ENCODE measurements at places on chromosomes 2 and 18.

DNA sequence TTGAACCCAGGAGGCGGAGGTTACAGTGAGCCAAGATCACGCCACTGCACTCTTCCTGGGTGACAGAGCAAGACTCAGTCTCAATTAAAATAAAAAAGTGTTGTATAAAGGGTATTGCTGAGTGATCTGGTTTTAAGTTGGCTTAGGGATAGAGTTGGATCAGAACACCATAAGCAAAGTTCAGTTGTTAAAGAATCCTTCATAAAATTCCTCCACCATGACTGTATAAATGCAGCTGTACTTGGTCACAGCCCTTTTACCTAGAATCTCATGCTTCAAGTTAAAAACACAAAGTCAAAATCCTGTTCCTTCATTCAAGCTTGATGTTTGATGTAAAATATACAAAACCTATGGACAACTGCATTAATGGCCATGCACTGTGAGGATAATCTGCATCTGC lies 33.4 kb upstream of the PNO1 start:
- DNase-seq = no peak
- no peaks in the 10 kb centered on the region for H3K27me3 ChIP-seq
- H3K36me3 ChIP-seq = no peaks in the 10 kb centered on the region
- peaks cover 9% of the 10 kb centered on the region for H3K4me1 ChIP-seq
- no peak overlapping the region for H3K27ac ChIP-seq
- H3K4me3 ChIP-seq = no peak overlapping the region

DNA sequence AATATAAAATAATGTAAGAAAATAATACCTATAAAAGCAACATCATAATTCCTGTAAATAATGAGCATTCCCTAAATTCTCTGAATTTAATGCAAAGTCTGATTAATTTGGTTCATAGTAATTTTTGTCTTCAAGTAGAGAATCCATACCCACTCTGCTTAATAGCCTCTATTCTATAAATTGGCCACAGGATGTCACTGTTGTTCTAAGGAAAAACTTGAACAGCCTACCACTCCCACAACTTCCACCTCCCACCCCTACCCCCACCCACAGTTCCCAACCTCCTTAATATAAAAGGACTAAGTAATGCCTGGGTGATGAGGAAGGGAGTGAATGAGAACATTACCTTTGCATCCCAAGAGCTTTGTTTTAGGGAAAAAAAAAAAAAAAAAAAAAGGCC lies 27.2 kb upstream of the BBS5 start:
- H3K4me3 ChIP-seq = no peak overlapping the region
- H3K27ac ChIP-seq = no peak overlapping the region
- no peaks in the 10 kb centered on the region for H3K27me3 ChIP-seq
- H3K4me1 ChIP-seq = no peaks in the 10 kb centered on the region
- peak; percentile 28 for DNase-seq

GRCh38 chr2:105754994-105755393 lies 10.3 kb downstream of the NCK2 start:
- peaks cover 12% of the 10 kb centered on the region for H3K36me3 ChIP-seq
- H3K27ac ChIP-seq = no peak overlapping the region
- no peak overlapping the region for H3K4me3 ChIP-seq
- H3K27me3 ChIP-seq = no peaks in the 10 kb centered on the region
- peaks cover 9% of the 10 kb centered on the region for H3K4me1 ChIP-seq
- no peak for DNase-seq

- no peaks in the 10 kb centered on the region for H3K36me3 ChIP-seq
- H3K4me1 ChIP-seq = peaks cover 50% of the 10 kb centered on the region
- no peak overlapping the region for H3K4me3 ChIP-seq
- H3K27ac ChIP-seq = no peak overlapping the region
Observed at GRCh38 chr2:46552079-46552478, 72.7 kb downstream of the TMEM247 start.

- no peaks in the 10 kb centered on the region for H3K36me3 ChIP-seq
- no peaks in the 10 kb centered on the region for H3K27me3 ChIP-seq
- no peak overlapping the region for H3K4me3 ChIP-seq
- no peaks in the 10 kb centered on the region for H3K4me1 ChIP-seq
Observed at GRCh38 chr2:150208689-150209088, 278.8 kb downstream of the RND3 start.

DNA sequence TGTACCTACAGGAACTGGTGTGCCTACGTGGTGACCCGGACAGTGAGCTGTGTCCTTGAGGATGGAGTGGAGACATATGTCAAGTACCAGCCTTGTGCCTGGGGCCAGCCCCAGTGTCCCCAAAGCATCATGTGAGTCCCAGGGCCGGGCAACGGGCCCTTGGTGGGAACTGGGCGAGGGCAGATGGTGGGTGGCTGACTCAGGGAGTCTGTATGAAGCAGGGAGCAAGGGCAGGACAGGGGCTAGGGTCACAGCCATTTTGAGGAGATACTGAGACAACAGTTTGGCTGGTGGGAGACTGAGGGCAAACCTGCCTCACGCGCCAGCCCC lies 1.7 kb downstream of the EMILIN1 start:
- H3K27me3 ChIP-seq = no peaks in the 10 kb centered on the region
- H3K36me3 ChIP-seq = no peaks in the 10 kb centered on the region
- H3K4me1 ChIP-seq = peaks cover 47% of the 10 kb centered on the region
- H3K4me3 ChIP-seq = peak overlapping the region; percentile 57

DNA sequence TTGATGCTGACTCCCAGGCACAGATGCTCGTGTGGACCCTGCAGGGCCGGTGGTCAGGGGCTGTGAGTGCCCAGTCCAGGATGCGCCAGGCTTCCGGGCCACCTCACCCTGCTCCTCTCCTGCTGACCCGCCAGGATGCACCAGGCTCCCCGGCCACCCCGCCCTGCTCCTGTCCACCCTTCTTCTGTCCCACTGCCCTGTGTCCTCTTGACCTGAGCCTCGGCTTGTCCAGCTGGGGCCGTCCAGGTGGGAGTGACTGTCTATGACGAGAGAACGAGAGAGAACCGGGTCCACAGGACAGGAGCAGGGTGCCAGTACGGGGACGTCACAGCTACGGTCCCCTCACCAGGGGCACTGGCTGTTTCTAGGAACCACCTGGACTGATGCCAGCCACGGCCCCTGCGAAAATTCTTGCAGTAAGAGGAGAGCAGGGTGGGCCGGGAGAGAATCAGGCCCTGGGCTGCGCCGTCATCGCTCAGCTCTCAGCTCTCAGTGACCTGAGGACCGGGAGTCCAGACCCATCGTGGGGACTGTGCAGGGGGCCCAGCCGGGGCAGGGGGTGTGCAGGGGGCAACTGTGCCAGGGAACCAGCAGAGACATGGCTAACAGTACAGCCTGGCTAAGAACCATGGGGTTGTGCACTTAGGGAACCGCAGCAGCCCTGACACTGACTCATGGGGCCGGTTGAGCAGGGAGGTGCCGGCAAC lies 12.9 kb upstream of the NFATC1 start:
- no peaks in the 10 kb centered on the region for H3K36me3 ChIP-seq
- H3K27me3 ChIP-seq = no peaks in the 10 kb centered on the region
- no peak for DNase-seq
- H3K4me1 ChIP-seq = no peaks in the 10 kb centered on the region
- no peak overlapping the region for H3K4me3 ChIP-seq

GRCh38 chr2:19435815-19436214 lies 77.4 kb upstream of the OSR1 start:
- H3K4me1 ChIP-seq = no peaks in the 10 kb centered on the region
- H3K27me3 ChIP-seq = no peaks in the 10 kb centered on the region
- no peak overlapping the region for H3K4me3 ChIP-seq
- no peak for DNase-seq

DNA sequence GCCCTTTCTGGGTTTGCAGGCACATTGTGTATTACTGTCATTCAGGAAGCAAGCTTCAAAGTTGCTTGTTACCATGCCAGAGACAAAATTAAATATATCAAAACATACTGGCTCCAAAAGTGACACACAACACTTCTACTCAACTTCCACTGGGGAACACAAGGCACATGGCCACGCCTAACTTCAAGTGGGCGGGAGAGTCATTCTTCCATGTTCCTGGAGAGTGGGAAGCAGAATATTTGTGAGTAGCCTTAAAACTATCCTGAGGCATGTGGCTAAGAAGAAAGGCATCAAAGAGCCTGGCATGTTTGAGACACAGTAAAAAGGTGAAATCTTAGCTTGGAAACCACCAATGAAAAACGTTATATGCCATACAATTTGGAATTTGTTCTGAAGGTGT lies 90.5 kb upstream of the TACR1 start:
- H3K4me3 ChIP-seq = no peak overlapping the region
- no peaks in the 10 kb centered on the region for H3K4me1 ChIP-seq
- DNase-seq = no peak
- H3K27ac ChIP-seq = no peak overlapping the region
- no peaks in the 10 kb centered on the region for H3K36me3 ChIP-seq

- no peaks in the 10 kb centered on the region for H3K36me3 ChIP-seq
- no peak overlapping the region for H3K4me3 ChIP-seq
- no peaks in the 10 kb centered on the region for H3K4me1 ChIP-seq
- no peak for DNase-seq
- H3K27ac ChIP-seq = no peak overlapping the region
- no peaks in the 10 kb centered on the region for H3K27me3 ChIP-seq
Observed at GRCh38 chr2:157930728-157931127, 54.6 kb upstream of the ACVR1 start.

DNA sequence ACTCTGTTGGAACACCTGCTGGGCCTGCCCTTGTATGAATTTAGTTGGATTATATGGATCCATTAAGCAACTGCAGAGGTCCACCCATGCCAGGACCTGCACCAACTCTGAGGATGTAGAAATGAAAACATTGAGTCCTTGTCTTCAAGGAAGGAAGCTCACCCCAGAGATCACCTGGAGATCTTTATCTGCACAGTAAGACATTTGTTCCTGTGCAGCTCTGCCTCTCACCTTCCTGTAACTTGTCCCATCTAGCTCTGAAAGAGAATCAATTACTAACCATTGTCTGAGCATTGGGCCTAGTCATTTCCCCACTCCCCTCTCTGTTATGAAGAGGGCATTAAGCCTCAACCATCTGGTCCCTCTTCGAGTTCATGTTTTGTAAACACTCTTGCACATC lies 105.2 kb upstream of the YWHAQ start:
- DNase-seq = no peak
- no peaks in the 10 kb centered on the region for H3K36me3 ChIP-seq
- H3K4me3 ChIP-seq = no peak overlapping the region
- H3K4me1 ChIP-seq = peaks cover 7% of the 10 kb centered on the region

DNA sequence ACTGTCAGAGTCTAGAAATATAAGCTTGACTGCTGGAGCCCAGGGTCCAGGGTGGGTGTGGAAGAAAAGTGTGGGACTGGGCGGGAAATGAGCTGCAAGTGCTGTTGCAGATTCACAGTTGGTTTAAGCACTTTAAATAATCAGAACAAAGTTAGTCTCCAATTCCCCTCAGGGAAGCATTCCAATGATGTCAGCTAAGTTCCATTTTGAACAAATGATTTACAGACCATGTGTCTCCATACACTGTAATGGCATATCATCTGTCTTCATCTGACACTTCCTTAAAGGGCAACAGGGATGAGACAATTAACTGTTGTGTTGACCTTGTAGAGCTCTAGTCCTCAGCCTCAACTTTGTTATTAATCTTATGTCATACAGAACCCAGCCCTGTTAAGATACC lies 31.5 kb upstream of the REG3A start:
- no peak for DNase-seq
- no peak overlapping the region for H3K27ac ChIP-seq
- no peaks in the 10 kb centered on the region for H3K36me3 ChIP-seq
- no peaks in the 10 kb centered on the region for H3K27me3 ChIP-seq
- no peaks in the 10 kb centered on the region for H3K4me1 ChIP-seq

GRCh38 chr18:74040459-74041332 lies 106.9 kb downstream of the FBXO15 start:
- no peaks in the 10 kb centered on the region for H3K27me3 ChIP-seq
- no peak overlapping the region for H3K27ac ChIP-seq
- H3K4me1 ChIP-seq = no peaks in the 10 kb centered on the region
- no peaks in the 10 kb centered on the region for H3K36me3 ChIP-seq
- H3K4me3 ChIP-seq = no peak overlapping the region
- DNase-seq = peak; percentile 10

GRCh38 chr2:187593098-187593497 lies 38.9 kb upstream of the TFPI start:
- H3K4me3 ChIP-seq = no peak overlapping the region
- no peaks in the 10 kb centered on the region for H3K27me3 ChIP-seq
- no peak for DNase-seq
- H3K27ac ChIP-seq = no peak overlapping the region

DNA sequence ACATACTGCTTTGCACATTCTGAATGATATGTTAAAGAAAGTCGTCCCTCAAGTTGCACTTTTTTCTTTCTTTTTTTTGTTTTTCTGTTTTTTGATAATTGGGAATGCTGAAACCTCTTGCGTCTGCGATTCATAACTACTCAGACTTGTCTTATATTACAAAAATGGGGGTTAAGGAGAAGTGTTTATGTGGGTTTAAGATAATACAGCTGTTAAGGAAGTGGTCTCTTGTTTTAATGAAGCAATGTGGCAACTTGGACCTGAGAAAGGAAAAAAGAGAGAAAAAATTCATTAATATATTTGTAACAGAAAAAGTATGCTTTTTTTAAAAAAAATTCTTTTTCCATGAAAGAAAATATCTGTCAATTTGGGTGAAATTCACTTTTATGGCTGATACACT lies 268.5 kb upstream of the CCDC68 start:
- no peaks in the 10 kb centered on the region for H3K27me3 ChIP-seq
- H3K27ac ChIP-seq = no peak overlapping the region
- H3K4me3 ChIP-seq = no peak overlapping the region
- no peak for DNase-seq
- H3K4me1 ChIP-seq = no peaks in the 10 kb centered on the region

GRCh38 chr2:220040346-220040745 lies 412.9 kb downstream of the SLC4A3 start:
- H3K36me3 ChIP-seq = no peaks in the 10 kb centered on the region
- no peak overlapping the region for H3K4me3 ChIP-seq
- DNase-seq = no peak
- H3K4me1 ChIP-seq = no peaks in the 10 kb centered on the region
- H3K27me3 ChIP-seq = no peaks in the 10 kb centered on the region

DNA sequence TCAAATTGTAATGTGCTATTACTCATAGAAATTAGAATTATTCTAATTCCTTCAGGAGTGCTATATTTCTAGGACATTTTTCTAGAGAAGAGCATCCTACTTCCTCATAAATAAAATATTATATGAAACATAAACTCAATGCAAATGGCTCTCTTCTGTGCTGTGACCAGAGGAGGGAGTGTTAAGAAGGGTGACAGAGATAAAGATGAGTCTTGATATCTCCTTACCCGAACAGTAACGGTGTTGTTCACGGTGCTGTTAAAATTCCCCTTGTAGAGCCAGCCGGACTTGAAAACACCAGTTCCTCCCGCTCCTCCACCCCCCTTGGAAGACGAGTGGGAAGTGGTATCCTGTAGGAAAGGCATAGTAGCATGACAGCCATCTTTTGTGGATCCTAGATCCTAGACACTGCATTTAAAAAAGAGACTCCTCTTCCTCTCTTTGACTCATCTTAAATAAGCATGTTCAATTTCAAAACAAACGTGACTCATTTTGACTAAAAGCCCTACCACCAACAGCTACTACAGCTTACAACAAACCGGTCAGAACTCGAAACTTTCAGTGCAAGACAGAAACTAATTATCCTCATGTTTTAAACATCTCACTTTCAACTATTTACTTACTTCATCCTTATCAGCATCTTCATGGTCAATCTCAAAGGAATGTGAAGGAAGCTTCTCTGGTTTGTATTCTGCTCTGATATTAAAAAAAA lies 156.3 kb downstream of the DOCK10 start:
- no peak overlapping the region for H3K27ac ChIP-seq
- H3K27me3 ChIP-seq = no peaks in the 10 kb centered on the region
- 0 out of 2 replicates have a peak, but pooled peaks cover 3% of the 10 kb centered on the region for H3K36me3 ChIP-seq
- DNase-seq = no peak
- H3K4me1 ChIP-seq = no peaks in the 10 kb centered on the region

GRCh38 chr2:149586063-149586462 lies 1.5 kb downstream of the MMADHC start:
- peak overlapping the region; percentile 98 for H3K4me3 ChIP-seq
- H3K4me1 ChIP-seq = peaks cover 32% of the 10 kb centered on the region
- H3K27me3 ChIP-seq = no peaks in the 10 kb centered on the region

GRCh38 chr2:156731506-156731905 lies 295.3 kb downstream of the GPD2 start:
- DNase-seq = no peak
- no peak overlapping the region for H3K27ac ChIP-seq
- no peaks in the 10 kb centered on the region for H3K27me3 ChIP-seq
- no peak overlapping the region for H3K4me3 ChIP-seq
